NCI-H2081 (cell line): ENCODE measurements at places on chromosomes 2 and 18.

GRCh38 chr2:25255745-25256487, 85.8 kb downstream of the DNMT3A start:
- no peak for DNase-seq

GRCh38 chr18:53920312-53921075, 304.0 kb downstream of the MBD2 start:
- DNase-seq: no peak

DNA sequence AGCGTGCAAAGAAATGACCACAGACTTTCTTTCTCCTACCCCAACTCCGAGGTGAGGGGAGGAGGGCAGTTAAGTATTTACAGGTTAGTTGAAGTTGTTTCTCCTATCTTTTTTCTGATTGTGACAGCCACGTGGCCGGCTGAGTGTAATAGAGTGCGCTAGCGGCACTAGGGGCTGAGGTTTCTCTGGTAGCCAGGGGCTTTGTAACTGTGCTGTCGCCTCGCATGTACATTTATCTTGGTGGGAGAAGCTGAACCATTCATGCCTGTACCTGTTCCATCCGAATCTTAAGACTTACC, 214.1 kb upstream of the STON1 start:
- DNase-seq: peak; percentile 60

GRCh38 chr2:3667151-3667631, 9.2 kb downstream of the ALLC start:
- no peak for DNase-seq
